ENCODE measurements at places on chromosomes 5 and 9.

GRCh38 chr5:16557477-16557876, 59.3 kb downstream of the RETREG1 start:
- DNase-seq: no peak

DNA sequence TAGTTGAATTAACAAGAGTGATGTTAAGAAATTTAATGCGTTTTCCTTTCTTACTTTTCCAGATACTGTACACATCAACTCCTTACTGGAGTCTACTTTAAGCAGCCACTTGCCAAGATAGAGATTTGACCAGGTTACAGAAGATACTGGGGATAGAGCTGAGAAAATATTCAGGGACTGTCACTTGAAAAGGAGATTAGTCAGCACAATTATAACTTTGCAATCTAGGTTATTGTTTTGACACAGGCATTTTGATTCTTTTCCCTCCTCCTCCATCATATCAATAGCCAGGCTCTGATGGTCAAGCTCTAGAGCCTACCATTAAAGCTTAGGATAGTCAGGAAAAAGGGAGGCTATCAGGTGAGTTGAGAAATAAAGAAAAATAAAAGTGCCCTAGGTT, 345.9 kb upstream of the ITGA1 start:
- DNase-seq: no peak

DNA sequence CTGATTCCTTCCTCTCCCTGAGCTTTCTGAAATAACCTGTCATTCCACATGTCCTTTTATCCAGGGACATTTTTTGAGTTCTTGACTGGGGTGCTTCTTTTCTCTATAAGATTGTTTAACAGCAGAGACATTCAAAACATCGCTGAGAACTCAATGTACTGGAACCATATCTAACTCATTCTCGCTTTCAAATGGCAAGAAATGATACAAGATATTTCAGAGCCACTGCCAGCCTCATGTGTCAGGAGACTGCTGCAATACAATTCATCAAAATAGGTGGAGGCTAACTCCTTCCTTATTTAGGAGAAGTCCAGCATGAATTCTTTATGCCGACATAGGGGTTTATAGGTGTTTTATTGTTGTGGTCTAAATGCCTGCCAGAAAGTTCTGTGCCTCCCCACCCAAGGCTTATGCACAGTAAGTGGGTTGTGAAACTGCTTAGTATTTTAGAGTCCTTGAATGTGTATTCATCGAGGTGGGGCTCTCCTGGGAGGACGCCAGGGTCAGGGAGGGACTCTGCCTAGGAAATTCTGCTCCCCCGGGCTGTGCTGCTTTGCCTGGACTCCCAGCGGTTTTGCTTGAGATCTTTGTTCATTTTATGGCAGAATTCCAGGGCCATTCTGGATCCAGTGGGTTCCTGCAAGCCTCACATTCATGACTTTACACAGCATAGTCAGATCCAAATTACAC, 53.9 kb downstream of the ZNF474 start:
- DNase-seq: no peak

DNA sequence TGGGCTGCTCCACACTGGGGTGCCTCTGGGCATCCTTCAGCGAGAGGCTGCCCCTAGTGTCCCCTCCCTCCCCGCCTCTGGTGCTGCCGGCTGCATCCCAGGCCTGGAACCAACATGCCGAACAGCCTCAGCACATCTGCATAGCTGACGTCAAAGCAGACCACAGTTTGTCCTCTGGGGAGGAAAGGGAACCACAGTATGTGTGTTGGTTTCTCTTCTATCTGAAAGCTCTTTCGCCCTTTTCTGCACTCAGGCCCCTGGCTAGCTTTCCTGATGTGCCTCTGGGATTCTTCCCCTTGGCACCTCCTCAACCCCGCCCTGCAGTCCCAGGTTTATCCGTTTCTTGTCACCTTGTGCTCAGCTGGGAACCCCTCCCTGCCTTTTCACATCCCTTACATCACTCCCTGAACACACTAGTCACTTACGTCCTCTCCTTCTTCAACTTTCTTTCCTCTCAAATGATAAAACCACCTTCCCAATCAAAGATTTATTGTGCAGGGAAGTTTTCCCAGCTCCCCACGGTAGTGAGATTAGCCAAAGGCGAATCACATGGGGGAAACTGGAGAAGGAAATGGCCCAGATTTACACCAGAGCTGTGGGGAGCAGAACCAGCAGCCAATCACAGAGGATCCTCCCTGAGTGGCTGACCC, 35.5 kb upstream of the B4GALT1 start:
- no peak for DNase-seq

GRCh38 chr5:56012281-56012963, 17.7 kb upstream of the IL6ST start:
- no peak for DNase-seq

- DNase-seq: no peak
Observed at GRCh38 chr5:57831090-57831489, 348.5 kb upstream of the ACTBL2 start.

GRCh38 chr9:27398982-27399653, 102.2 kb upstream of the EQTN start:
- DNase-seq: no peak

DNA sequence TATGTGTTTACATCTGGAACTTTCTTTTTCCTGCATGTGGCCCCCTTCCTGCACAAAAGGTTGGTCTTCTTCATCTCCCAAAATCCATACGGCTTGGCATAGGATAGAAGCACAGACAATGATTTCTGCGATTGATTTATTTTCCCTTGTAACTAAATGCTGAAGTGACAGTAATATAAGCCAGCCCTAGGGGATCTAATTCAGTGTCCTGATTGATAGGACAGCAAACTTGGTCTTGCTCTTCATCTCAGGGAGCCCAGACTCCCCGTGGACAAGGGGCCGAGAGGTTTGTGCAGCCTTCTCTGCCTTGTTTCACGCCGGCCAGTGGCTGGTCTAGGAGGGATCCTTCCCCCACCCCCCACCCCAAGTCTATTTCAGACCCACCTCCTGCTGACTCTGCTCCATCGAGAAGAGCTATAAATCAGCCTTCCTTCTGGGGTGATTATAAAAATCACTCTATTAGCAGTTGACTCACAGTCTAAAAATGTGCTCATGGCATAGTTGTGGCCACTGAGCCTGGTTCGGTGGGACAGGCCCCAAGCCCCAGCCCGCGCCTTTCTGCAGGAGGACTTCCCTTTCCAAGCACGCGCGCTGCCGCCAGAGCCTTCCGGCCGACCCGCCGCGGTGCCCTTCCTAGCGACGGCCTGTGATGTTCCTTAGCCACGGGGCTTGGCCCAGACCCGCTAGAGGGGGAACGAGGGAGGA, 89.8 kb upstream of the COL5A1 start:
- DNase-seq: no peak

GRCh38 chr5:95446560-95447221, 55.5 kb downstream of the FAM81B start:
- DNase-seq: no peak

DNA sequence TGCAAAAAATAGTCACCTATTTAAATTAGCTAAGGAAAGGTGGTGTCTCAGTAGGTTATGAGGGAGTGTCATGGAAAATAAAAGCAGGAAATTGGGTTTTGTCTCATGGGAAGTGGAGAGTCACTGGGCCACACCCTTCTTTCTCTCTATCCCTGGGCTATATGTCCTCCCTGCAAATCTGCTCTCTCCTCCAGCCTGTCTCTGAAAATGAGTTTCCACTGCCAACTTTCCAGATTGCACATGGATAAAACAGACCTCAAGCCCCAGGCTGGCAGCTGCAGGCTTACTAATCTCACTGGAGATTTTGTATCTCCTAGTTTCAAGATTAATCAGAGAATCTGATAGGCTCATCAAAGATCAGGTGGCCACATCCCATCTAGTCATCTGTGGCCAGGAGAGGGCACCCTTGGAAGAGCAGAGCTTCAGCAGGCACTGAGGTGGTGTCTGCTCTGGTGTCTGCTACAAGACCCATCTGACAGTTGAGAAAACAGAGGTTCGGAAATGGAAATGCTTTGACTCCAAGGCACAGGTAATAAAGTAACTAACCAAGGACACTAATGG, 178.9 kb downstream of the MSX2 start:
- no peak for DNase-seq

- DNase-seq: no peak
Observed at GRCh38 chr9:115118879-115119218, 892 bp upstream of the TNC start.

Measured in NCI-H1694 (cell line).